ENCODE measurements at places on chromosomes 3 and 15.

GRCh38 chr15:99992611-99993231 lies 259.5 kb upstream of the LYSMD4 start:
- DNase-seq = no peak

GRCh38 chr3:124745756-124746155 lies 15.5 kb downstream of the UMPS start:
- no peak for DNase-seq

DNA sequence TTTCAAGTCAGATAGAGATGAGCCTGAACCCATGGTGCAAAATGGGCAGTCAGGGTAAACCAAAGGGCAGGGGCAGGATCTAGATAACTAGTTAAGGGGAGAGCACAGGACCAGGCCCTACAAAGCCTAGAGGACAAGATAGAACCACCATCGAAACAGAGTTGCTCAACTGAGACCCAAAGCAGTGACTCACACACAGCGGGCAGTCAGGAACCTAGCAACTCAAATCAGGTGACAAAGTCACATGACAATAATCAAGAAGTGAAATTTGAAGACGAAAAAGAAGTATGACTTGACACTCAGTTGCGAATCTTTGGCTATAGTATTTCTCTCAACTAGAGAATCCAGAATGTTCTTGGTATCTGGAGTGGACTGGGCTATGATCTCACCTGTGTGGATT lies 136.0 kb upstream of the PTPRG start:
- DNase-seq = no peak

GRCh38 chr3:25594007-25594502 lies 70.7 kb downstream of the TOP2B start:
- no peak for DNase-seq

DNA sequence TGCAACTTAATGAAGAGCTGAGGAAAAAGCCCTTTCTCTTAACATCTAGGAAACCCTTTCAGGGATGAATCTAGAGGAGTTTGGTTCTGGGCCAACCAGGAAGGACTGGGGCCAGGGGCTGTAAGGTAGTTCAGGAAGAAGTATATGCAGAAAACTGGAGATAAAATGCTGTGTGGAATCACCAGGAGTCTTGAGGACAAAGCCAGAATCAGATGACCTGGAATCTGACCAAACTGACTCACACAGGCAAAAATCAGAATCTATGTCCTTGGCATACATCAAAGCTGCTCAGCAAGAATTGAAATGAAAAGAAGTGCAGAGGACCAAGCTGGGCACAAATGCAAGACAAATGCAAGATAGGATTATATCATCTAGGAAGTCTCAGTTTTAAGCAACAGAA lies 59.4 kb upstream of the ATP2C1 start:
- DNase-seq = no peak

DNA sequence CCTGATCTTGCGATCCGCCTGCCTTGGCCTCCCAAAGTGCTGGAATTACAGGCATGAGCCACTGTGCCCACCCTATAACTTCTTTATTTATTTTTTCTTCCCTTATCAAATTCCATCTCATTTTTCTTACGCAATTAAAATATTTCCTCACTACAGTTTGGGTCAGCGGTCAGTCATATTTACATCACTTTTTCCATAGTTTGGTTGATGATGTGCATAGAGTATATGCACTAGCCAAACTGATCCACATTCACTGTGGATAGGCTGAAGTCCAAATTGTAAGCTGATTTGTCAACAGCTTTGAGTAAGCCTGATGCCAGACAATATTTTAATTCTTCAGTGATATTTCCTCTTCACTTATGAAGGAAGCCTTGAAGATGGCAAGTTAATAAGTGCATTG lies 256.3 kb downstream of the TIGIT start:
- no peak for DNase-seq

All from cortex of kidney (tissue), 1 donor.